ENCODE measurements at places on chromosomes 5 and 9. TPM values are rescaled to one million over a fixed set of nuclear protein-coding genes. Genes with fewer than 3 reads are reported as not detected.

GRCh38 chr9:38651400-38652042 is 31.1 kb upstream of the ANKRD18A start:
- DNase-seq = no peak

Gene PPP3R2
- total RNA-seq = not detected

GRCh38 chr9:124964604-124965003 is 23.7 kb upstream of the GOLGA1 start:
- DNase-seq = no peak

Gene ORM2
- total RNA-seq = not detected

GRCh38 chr5:172644711-172645110 is 3.6 kb downstream of the NEURL1B start:
- DNase-seq = no peak

- DNase-seq = no peak
These were observed 184.3 kb downstream of the CTNND2 start for GRCh38 chr5:11719888-11720481.

DNA sequence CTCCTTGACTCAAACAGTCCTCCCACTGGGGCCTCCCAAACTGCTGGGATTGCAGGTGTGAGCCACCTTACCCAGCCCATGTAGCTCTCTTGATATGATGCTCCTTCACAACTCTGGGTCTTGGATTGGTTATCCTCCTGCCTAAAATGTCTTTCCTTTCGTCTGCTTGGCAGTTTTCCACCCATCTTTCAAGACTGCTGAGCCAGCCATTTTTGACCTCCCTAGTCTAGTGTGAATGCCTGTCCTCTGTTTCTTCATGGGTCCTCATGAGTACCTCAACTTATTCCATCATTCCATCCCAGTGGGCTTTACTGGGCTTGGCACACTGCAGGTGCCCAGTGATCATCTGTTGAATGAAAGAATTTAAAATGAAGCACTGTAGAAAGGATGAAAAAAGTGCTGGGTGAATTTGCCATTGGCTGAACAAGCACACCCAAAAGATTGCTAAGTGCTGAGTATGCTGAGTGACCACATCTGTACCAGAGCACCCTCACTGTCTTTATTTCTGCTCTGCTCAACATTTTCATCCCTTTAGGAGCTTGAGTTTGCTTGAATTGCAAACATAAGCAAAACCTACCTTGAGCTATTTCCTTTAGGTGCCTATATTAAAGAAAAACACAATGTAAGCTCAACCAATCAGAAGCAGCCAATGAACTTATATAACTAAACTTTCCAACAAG is 84.8 kb upstream of the FAM169A start:
- no peak for DNase-seq

GRCh38 chr5:132661231-132662003 is 3.4 kb downstream of the IL13 start:
- DNase-seq = no peak

DNA sequence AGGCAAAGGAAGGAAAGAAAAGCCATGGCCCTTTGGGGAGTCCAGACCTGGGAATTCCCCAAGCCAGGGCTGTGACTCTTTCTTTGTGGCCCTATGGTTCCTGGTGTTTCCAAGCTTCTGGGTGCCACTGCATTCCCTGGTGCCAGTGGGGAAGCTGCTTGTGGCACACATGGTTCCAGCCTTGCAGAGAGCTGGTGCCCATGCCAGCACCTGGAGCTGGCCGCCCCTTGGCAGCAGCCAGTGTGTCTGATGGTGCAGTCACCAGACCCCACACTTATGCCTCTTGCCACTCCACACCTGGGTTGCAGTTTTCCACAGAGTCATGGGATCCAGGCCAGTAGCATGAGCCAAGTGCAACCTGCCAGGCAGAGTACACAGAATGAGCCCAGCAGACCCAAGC is 1495.3 kb upstream of the NUDT12 start:
- no peak for DNase-seq

Gene ANXA2R
- total RNA-seq = 6.5 TPM

GRCh38 chr5:17215361-17215760 is 2.1 kb upstream of the BASP1 start:
- DNase-seq = no peak

Gene TUT7
- total RNA-seq = 14.6 TPM

Gene IFNK
- total RNA-seq = not detected

Gene NOTCH1
- total RNA-seq = 76.9 TPM

DNA sequence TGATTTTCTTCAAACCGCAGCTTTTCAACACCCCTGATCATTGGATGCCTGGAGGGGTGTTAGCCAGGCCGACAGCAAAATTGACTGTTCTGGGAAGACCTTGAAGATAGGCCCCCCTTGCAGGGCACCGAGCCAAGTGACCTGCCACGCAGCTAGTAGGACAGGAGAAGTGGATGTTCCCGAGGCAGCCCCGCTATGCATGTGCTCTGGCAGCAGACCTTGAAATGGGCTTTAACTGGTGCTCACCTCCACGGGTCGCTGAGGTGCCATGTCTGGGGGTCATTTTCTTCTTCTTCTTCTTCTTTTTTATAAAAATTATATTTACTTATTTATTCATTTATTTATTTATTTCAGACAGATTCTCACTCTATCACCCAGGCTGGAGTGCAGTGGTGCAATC is 12.6 kb downstream of the FGF18 start:
- no peak for DNase-seq

- peak; percentile 60 for DNase-seq
These were observed 9.3 kb upstream of the KIF4B start for GRCh38 chr5:155004138-155004744.

DNA sequence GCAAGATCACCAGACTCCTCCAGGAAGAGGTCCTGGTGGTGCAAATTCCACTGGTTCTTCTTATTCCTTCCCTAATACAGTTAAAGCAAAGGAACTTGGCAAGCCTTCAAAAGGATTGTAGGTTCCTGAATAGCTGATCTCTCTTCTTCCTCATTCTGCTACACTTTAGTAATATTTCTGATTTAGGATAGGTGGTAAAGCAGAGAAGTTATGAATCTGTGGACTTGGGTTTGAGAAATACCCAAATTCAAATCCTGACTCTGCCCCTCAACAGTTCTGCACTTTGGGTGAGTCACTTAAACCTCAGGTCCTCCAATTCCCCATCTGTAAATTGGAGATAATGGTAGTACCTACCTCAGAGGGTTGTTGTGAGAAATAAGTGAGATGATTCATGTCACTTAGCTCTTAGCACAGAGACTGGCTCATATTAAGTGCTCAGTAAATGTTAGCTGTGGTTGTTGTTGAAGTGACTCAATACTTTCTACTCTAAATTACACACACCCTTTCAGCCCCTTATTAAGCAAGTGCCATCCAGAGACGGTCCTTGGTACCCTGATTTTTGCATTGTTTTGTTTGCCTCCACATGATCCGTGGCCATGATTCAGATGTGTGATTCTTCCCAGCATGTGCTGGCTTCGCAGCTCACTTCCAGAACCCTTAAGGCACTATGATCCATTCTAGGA is 5.2 kb downstream of the SH3RF2 start:
- no peak for DNase-seq

Gene SPATA31A3
- not detected for total RNA-seq

GRCh38 chr5:180012316-180012715 is 59.2 kb downstream of the RNF130 start:
- no peak for DNase-seq

- no peak for DNase-seq
These were observed 53.3 kb upstream of the SMC5 start for GRCh38 chr9:70205366-70206020.

DNA sequence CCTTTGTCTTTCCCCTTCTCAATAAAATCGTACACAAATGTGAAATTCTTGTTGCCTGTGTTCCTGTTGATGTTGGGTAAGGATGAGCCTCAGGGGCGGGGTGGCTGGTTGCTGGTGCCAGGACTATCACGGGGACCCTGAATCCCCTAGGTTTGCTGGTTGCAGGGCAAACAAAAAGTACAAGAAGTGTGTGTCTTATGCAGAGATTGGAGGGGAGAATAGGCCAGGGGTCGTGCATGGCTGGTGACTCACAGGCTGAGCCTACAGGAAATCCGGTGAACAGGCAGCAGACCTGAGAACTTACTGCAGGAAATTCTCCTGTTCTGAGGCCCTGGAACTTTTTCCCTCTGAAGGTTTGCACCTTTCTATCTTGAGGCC is 5.5 kb downstream of the ANXA2R start:
- DNase-seq = peak; percentile 68

- no peak for DNase-seq
These were observed 4.5 kb upstream of the GMCL2 start for GRCh38 chr5:178191661-178192060.

DNA sequence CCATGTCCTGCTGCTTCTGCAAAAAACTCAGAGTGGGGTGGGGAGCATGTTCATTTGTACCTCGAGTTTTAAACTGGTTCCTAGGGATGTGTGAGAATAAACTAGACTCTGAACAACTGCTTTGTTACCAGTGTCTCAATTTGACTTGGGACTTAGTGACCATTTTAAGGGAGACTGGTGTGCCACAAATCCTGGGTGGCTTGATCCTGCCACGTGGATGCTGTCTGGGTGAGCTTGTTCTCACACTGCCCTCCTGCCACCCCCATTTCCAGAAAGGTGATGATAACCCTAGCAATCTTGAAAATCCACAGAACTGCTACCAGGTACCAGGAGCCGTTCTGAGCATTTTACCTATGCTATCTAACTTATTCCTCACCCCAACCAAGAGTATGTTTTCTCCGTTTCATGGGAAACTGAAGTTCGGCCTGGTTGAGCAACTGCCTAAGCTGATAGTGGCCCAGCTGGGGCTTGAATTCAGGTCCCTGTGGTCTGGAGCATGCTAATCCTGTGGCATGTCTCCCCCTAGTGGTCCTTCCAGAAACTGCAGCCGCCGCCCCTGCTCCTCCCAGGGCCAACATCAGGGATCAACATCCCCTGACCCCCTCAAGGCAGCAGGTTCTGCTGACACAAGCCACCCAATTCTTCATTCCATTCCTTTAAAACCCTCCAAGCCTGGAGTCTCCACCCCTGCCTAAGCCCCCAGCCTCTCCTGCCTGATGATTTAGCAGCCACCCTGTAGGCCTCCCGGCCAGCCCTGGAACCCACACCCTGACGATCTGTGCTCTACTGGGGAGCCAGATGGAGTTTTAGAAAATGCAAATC is 2.8 kb downstream of the IL3 start:
- DNase-seq = peak; percentile 63

DNA sequence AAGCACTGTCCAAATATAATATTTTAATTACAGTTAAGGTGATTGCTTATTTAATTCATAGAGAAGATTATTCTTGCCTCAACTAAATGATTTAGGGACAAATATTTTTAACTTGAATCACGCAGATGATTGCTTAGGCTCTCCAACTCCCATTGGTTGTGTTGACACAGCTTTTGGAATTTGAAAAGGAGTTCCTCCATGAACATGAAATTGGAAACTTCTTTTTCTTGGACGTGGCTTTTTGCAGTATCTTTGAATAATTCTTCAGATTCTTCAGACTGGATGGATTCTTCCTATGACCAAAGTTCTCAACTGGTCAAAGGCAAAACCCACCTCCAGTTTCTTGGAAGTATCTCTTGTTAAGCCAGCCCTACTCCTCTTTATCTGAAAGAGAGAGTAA is 456.4 kb upstream of the KLF4 start:
- DNase-seq = no peak

Gene ACOT12
- not detected for total RNA-seq

DNA sequence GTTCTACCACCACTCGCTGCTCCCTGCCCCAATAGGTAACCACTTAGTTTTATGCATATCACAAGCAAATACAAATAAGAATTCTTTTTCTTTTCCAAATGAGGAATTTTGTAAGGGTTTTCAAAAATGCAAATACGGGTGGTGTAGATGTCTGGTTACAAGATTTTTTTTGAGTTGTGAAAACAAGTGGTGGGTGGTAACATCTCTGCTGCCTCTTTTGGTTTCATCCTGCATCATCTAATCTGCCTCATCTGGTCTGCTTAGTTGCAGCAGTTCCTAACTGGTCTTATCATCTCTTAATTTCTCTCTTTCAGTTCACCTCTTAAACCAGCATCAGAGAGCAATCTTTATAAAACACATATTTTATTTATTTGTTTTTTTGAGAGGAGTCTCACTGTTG is 5.3 kb downstream of the NFX1 start:
- no peak for DNase-seq

DNA sequence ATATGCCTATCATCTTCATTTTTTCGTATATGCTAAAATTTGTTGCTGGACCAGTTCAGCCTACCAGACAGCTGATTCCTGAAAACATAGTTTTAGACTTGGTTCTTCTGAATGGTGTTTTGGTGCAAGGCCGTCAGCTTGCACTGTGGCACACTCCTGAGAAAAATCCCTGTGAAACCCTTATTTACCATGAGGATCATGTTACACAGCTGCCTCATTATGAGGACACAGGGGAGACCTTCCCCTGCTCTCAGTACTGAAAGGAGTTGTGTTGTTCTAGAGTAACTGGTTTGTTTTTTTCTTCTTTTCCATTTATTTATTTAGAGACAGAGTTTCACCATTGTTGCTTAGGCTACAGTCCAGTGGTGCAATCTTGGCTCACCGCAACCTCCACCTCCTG is 37.6 kb downstream of the MAST4 start:
- no peak for DNase-seq

DNA sequence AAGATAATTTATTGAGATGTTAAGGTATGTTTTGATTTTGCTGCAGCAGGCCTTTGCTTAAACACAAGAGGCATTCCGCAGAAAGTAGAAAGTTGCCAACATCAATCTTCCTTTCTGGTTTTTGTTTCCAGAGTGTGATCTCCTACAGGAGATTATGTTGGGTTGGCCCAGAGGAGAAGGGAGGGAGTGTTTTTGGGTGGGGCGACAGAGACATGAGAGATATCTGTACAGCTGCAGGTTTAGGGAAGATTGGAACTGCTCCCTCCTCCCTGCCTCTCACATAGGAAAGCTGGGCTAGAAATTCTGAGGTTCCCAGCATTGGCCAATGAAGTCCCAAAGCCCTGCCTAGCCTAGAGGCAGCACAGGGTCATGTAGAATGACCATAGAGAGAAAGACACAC is 211.0 kb downstream of the CEMIP2 start:
- no peak for DNase-seq

Gene SLC1A3
- total RNA-seq = 0.22 TPM

Gene ADGRD2
- total RNA-seq = not detected

Gene ACTBL2
- under 0.01 TPM for total RNA-seq

GRCh38 chr9:123309611-123310010 is 41.2 kb upstream of the STRBP start:
- no peak for DNase-seq

DNA sequence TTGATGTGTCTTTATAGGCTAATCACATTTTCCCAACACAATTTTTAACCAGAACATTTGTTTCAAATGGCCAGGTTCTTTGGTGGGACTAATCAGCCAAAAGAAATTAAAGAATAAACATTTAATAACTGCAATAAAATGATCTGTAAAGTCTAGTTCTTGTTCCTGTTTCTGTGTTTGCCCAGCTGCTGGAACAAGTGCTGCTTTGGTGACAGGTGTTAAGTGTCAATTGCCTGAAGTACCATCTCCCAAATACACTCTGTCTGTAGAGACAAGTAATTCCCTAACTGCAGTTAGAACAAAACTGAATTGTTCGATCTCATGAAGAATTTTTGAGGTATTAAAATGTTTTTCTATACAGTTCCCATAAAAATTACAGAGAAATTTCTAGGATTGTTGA is 402.3 kb upstream of the CHD1 start:
- DNase-seq = no peak

GRCh38 chr9:129939431-129939830 is 103.6 kb downstream of the FNBP1 start:
- no peak for DNase-seq

- no peak for DNase-seq
These were observed 90.3 kb upstream of the PTPN3 start for GRCh38 chr9:109588415-109588814.

- no peak for DNase-seq
These were observed 188.4 kb upstream of the PRDM9 start for GRCh38 chr5:23318960-23319359.

GRCh38 chr9:130939405-130940026 is 469 bp upstream of the FIBCD1 start:
- peak; percentile 23 for DNase-seq

Gene CCNJL
- 6.3 TPM for total RNA-seq
